ENCODE measurements at places on chromosomes 12 and 14.

DNA sequence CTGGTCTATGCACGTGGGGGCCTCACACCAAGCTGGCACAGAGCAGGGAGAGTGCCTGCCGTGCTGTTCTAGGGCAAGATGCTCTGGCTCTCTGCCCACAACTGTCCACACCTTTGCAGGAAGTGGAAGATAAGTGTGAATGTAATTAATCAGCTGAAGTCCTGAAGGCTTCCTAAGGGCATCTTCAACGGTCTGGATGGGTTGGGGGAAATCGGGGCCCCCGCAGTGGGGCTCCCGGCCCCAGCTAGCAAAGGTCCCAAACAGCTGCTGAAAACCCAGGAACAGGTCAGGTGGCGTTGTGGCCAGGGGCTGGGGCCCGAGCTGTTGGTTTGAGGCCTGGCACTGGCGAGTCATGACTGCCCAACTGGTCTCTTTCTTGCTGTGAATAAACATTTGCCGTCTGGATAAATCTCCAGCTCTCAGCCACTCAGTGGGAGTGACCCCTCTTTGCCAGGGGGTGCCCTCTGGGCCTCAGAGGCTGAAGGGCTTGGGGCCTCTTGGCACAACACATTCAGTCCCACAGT, 6.7 kb upstream of the SLC25A29 start:
- no peak for DNase-seq

DNA sequence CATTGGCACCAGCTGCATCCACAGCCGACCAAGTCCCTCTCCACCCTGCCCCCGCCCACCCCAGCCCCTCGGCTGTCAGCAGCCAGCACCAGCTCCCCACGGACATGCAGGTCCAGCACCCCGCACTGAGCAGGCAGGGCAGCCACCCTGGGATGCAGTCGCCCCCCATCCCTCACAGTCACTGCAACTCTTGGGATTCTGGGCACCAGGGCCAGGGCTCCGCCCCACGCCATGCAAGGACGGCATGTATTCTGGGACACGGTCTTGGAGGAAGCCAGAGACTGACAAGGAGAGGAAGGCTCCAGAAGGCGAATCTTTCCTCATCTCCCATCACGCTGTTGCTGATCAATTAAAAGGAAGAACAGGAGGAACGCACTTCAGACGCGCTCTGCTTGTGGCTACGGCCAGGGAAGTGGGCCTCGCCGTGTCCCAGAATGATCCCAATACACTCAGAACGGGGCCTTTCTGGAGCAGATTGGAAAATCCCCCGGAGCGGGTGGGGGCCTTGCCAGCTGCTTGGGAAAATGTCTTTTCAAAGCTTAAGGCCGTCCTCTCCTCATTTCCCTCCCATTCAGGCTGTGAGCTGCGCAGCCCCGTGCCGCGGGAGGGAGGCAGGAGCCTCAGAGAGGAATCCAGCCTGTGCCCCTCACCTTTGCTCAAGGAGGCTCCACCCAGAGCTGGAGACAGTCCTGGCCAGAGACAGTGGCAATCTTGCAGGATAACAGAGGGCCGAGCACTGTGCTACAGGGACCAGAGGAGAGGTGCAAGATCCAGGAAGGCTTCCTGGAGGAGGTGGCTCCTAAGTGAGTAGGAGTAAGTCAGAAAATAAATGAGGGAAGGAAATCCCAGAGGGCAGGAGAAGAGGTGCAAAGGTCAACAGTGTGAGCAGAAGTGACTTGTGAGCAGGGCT, 54.1 kb upstream of the DIO3 start:
- no peak for DNase-seq

- DNase-seq, result no peak
These were observed 1820.8 kb upstream of the FLRT2 start for GRCh38 chr14:83709116-83709515.

DNA sequence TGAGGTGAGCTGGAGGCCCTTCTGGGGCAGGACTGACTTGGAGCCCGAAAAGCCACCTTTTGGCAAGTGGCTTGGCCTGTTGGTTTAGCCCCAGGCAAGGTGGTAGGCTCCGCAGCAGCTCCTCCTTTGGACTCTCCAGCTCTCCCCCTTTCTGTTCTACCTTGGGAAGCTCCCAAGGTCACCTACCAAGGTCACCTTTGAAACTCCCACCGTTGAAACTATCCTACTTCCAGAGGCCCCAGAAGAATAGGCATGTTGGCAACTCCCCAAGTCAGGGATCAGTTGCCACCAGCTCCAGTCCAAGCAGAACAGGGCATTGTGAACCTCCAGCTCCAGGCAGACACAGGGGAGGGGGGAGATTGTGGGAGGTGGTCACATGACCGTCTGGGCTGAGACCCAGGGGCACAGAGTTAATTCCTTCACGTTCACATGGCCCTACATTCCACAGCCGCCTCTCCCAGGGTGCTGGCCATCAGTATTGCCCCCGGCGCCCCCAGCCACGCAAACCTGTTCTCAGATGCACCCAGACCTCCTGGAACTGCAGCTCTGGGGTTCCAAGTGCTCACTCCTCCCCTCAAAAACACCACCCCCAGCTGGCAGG, 14.4 kb downstream of the IRF2BPL start:
- DNase-seq, result no peak

DNA sequence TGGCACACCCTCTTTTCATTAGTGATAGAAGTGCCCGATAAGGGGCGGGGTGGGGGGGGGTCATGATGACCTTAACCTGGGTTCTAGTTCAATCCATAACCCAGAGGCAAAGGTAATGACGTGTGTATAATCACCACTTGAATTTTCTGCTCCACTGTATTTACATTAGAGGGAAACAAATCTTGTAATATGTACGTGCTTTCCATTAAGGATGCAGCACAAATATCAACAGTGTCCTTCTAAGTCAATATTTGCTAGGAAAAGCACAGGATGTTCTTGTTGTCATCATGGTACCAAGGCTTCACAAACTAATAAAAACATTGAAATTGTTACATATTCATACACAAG, 121.2 kb upstream of the SLC38A2 start:
- no peak for DNase-seq

GRCh38 chr14:79543967-79544697, 667.2 kb downstream of the DIO2 start:
- no peak for DNase-seq

DNA sequence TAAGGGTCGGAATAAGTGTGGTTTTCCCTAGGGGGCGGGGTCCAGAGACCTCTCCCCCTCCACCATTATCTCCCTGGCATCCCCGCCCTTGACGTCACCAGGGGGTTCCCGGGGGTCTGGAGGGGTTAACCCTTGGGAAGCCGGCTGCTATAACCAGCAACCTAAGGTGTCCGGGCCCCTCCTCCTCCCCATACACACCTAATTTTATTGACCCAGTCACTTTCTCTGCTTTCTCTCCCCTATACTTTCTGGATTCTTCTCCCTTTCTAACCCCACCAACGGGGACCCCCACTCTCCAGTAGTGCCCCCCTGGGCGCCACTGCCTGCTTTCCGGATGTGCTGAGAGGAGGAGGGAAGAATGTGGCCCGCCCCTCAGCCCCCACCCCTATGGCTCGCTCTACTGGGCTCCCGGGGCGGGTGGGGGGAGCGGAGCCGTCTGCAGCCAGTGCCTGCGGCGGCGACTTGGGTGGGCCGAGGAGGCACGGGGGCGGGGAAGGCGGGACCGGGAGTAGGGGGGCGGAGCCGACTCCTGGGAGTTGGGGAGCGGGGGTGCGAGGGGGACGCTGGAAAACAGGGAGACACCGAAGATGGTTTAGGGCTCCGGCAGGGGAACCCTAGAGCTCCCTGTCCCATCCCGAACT, 1.8 kb downstream of the GLI1 start:
- DNase-seq, result no peak

- DNase-seq, result no peak
These were observed 745 bp upstream of the ARHGDIB start for GRCh38 chr12:14962153-14962539.

GRCh38 chr12:104823985-104824461, 134.1 kb downstream of the SLC41A2 start:
- no peak for DNase-seq

- DNase-seq, result no peak
These were observed 7.5 kb upstream of the CISTR start for GRCh38 chr12:53759261-53759660.

- DNase-seq, result no peak
These were observed 201.1 kb upstream of the TMEM260 start for GRCh38 chr14:56378475-56378877.
